ENCODE measurements at places on chromosomes 5 and 9. TPM values are rescaled to one million over a fixed set of nuclear protein-coding genes. Genes with fewer than 3 reads are reported as not detected.

The SPATA31E1 gene
- total RNA-seq, result not detected

The CCIN gene
- total RNA-seq, result 0.13 TPM

The OBP2B gene
- total RNA-seq, result not detected

The RUSC2 gene
- 1.2 TPM for total RNA-seq

The FBXO4 gene
- total RNA-seq, result 13.6 TPM

Data from activated CD4-positive, alpha-beta memory T cell treated with anti-CD3 and anti-CD28 coated beads, Interleukin-2, amount 10 ng/mL, durations not matched to agents 7 days and 5 days (primary cell).